Naive thymus-derived CD4-positive, alpha-beta T cell (primary cell): ENCODE measurements at places on chromosomes 4 and X.

DNA sequence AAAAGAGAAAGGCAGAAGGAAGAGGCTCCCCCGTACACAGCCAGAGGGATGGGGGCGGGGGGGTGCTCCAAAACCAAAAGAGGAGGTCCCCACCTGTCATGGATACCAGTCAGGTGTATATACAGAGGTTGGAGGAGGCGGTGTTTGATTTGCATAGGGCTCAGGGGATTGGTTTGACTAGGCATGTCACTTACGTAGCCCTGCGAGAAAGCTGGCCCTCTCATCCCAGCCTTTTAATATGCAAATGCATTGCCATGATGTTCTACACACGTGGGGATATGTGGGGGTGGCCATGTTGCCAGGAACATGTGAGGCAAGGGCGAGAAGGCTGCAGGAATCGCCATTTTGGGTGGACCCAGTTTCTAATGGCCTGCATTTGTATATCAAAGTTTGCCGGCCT, 38.6 kb downstream of the TMEM150C start:
- DNase-seq, result no peak

DNA sequence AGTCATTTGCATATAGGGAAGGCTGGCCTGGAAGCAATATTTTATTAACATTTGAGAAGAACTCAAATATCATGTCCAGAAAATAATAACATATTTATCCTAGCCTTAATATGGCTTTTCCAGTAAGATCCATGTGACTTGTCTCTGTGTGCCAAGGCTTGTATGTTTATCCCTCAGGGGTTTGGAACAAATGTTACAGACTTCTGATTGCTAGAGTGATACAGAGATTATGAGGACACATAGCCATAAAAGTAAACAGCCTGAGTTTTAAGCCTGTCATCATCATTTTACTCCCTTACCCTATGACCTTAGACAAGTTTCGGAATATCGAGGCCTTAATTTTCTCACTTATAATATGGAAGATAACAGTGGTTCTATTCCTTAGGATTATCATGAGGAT, 338.1 kb downstream of the GPAT3 start:
- no peak for DNase-seq

DNA sequence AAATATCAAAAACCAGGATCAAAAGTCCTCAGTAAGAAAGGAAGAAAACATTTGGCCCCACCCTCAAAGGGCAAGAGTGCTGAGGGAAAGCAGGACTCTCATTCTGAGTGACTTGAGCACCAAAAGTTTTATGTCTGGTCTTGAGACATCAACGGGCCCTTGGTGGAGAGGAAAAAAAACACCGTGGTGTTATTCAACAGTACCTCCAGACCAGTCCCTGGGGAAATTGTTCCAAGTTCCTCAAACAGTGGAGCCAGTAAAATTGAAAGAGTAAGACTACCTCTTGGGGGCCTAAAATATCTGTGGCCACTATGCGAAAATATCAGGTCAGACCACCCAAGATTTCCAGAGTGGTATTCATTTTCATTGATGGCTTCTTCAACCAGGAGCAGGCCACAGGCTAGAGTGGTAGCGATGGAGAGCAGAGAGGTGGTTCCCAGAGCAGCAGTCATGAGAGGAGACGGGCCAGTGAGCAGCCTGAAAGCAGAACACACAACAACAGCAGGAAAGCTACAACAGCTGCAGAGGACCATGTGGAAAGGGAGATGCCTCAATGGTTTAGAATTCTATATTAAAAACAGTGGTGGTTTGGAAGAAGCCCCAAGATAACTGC, 63.7 kb upstream of the RPL34 start:
- no peak for DNase-seq

DNA sequence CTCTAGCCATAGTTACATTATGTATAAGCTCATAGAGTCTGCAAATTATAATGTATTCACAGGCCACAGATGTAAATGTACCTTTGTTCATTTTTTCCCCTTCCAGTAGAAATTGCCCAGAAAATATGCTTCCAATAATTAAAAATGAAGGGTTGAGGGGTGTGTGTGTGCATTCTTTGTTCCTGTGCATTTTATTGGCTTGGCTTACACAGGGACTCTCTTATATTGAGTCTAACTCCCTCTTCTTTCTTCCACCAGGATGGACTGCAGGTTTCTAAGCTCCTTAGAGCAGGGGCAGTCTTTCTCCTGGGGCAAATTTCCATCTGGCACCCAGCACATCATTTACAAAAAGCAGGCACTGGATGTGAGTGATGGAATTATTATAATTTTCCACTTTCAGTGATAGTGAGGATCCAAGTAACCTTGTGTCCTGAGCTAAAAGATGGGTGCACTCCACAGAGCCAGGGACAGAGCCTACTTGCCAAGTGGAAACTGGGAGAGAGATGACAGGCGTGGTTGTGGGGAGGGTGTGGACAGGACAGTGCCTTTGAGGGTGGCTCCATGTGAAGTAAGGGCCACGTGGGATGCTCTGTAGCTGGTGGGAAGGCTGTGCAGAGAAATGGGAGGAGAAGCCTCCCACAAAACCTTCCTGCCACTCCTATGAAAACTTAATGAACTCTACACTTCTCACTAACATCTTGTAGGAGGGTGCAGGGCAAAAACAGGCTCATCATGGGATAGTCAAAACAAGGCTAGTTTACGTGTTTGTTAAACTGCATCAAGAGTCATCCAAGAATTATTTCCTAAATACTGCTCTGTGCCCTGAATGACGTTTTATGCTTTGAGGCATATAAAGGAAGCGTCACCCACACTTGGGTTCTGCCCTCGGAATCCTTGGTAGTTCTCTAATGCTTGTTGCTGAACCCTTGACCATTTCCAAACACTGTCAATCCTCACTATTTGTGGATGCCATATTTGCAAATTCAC, 16.0 kb downstream of the IGFBP7 start:
- DNase-seq, result no peak

DNA sequence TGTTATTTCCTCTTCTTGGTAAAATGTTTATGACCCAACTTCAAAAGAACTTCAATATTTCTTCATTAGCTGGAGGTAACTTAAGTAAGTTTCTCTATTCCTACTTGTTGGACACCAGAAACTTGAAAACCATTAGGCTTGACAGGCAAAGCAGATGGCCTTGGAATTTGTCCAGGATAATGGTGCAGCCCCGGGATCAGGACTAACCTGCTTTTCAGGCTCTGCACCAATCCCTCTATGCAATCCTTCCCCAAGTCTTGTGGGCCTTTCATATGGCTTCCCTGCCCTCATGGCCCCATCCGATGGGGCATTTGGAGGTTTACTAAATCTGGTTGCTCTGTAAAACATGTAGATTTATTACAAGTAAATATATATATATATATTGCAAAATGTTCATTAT, 68.5 kb downstream of the SPINK2 start:
- DNase-seq, result no peak

DNA sequence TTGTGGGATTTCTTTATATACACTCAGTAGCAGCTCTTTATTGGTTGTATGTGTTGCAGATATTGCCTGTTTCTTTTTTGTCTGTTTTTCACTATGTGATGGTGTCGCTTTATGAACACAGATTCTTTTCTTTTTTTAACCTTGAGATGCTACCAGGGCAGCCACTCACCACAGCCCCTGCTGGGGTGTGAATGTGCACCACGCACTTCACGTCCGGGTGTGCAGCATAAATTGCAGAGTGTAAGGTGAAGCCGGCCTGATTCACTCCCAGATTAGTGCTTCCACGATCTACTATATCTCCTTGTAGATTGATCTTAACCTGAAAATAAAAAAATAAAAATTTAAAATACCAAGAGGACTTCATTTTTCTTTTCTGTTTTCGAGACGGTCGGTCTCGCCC, 71.4 kb downstream of the FAM193A start:
- no peak for DNase-seq

- DNase-seq, result no peak
Observed at GRCh38 chr4:152954741-152955140, 18.6 kb downstream of the FHDC1 start.

GRCh38 chrX:23844502-23845138, 61.6 kb downstream of the SAT1 start:
- DNase-seq, result no peak

DNA sequence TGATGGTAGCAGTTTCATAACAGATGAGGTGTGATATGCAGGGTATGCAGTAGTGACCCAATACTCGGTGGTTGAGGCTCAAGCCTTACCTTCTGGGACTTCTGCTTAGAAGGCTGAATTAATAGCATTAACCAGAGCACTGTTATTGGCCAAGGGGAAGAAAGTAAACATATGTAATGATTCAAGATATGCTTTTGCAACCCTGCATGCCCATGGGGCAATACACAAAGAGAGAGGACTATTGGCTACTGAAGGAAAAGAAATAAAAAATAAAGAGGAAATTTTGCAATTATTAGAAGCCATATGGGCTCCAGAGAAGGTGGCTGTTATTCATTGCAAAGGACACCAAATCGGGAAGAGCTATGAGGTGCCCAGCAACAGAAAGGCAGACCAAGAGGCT, 8.7 kb downstream of the GAGE10 start:
- no peak for DNase-seq

DNA sequence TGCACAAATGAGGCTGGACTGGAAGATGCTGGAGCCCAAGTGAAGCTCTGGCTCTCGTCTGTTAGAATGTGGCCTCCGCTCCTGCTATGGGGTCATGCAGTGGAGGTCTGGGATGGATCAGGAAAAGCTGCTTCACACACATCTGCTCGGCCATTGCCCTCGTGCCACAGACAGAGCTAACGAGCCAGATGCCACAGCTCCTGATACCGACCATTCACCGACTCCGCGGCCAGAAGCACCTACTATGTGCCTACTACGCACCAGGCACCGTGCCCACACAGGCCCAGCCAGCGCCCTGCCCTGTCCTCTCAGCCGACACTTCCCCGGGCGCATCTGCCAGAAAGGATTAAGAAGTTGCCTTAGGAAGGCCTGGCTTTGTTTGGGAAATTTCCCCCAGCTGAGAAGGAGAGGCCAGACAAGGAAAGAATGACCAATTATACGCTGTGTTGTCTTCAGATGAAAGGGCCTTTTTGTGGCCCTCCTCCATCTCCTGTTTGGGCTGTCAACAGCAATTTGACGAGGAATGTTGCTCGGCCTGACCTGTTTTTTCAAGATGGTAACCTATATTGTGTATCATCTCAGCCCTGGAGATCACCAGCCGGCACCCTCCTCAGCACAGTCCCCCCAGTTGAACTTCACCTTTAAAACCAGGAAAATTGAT, 34.3 kb downstream of the HMX1 start:
- DNase-seq, result no peak

- no peak for DNase-seq
Observed at GRCh38 chr4:15327311-15328298, 100.2 kb upstream of the C1QTNF7 start.

DNA sequence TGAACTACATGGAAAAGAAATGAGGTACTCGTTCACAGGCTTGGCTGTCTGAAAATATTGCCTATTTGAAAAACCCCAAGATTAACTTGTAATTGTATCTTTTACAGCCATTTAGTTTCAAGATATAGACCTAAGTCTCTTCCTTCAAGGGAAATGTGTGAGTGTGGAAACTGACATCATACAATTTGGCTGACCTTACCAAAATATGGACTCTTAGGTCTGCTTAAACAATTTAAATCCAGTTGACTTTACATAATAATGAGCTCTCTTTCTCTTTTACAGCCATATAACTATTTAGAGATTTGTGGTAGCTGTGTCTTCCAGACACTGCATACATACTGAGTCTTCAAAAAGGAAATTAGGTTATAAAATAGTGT, 186.9 kb downstream of the NR3C2 start:
- DNase-seq, result no peak

DNA sequence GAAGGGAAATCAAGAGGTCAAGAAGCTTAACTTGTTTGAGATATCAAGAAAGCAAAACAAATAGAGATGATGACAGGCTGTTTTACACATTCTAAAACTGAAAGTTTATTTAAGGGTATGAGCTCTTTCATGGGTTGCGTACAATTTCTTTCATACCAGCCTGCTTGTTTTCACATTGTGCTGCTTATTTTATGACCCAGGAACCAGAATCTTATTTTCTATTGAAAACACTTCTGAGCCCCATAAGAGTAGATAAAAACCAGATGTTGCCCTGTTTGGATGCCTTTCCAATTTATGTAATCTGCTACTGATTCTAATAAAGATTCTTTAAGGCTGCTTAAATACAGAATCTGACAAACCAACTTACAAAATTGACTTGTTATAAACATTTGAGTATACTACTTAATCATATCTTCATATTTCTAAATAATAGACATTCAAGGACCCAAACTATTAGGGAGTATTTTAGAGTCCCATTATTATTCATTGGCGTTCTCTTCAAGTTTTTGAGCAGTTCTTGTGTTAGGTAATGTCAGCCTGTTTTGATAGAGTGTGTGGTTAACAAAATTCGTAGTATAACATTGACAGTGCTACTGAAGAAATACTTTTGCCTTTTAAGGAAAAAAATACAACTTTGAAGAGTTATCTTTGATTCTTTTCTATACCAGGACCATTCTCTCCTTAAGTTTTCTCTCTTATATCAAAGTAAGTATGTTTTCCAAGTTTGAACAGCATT, 74.4 kb downstream of the PDLIM5 start:
- no peak for DNase-seq

GRCh38 chrX:9393571-9393970, 71.3 kb upstream of the TBL1X start:
- DNase-seq, result no peak

GRCh38 chr4:55592014-55592413, at the start of gene PDCL2:
Gene PDCL2 (minus strand): TSS chr4:55592245. CDS start chr4:55592109, 136 bp downstream.
- DNase-seq, result no peak

GRCh38 chr4:84417997-84418709, 80.9 kb downstream of the NKX6-1 start:
- DNase-seq, result no peak

DNA sequence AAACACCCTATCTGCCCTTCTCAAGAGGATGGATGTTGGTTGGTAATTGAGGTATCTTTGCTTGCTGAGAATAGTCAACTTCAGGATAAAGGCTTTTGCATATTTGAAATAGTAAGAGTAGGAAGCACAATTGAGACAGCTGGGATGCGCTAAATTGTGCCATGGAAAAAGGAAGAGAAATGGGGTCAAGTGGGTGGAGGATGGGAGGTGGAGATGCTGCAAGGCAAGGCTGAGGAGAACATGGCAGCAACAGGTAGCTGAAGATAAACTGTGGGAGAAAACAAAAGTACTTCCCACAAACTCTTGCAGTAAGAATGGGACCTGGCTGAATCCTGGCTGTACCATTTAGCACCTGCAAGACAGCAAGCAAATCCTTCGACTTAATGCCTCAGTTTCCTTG, 13.9 kb upstream of the CDS1 start:
- no peak for DNase-seq
